ENCODE measurements at places on chromosomes 11 and 22. TPM values are rescaled to one million over a fixed set of nuclear protein-coding genes. Genes with fewer than 3 reads are reported as not detected.

GRCh38 chr11:22566293-22566692, 59.3 kb downstream of the FANCF start:
- no peak overlapping the region for H3K4me3 ChIP-seq
- DNase-seq: no peak
- peaks cover 16% of the 10 kb centered on the region for H3K27me3 ChIP-seq
- no peaks in the 10 kb centered on the region for H3K4me1 ChIP-seq
- H3K27ac ChIP-seq: no peak overlapping the region

DNA sequence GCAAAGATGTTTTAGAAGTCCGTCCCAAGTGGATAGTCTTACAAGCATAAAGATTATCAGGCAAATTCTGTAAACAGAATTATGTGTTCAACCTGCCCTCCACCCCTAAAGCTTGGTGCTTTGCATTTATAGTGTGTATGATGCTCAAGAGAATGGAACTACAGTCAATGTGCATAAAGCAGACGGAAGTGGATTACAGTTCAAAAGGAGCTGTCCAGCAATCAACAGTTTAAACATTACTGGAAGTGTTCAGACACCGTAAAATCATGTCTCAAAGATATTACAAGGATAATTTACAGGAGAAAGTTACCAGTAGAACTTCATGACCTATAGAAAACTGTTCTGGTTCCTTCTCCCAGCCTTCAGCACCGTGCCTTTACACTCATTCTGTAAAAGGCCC, 1.0 kb downstream of the RIC3 start:
- peaks cover 34% of the 10 kb centered on the region for H3K27me3 ChIP-seq
- peaks cover 4% of the 10 kb centered on the region for H3K36me3 ChIP-seq
- no peak for DNase-seq
- peaks cover 23% of the 10 kb centered on the region for H3K4me1 ChIP-seq

DNA sequence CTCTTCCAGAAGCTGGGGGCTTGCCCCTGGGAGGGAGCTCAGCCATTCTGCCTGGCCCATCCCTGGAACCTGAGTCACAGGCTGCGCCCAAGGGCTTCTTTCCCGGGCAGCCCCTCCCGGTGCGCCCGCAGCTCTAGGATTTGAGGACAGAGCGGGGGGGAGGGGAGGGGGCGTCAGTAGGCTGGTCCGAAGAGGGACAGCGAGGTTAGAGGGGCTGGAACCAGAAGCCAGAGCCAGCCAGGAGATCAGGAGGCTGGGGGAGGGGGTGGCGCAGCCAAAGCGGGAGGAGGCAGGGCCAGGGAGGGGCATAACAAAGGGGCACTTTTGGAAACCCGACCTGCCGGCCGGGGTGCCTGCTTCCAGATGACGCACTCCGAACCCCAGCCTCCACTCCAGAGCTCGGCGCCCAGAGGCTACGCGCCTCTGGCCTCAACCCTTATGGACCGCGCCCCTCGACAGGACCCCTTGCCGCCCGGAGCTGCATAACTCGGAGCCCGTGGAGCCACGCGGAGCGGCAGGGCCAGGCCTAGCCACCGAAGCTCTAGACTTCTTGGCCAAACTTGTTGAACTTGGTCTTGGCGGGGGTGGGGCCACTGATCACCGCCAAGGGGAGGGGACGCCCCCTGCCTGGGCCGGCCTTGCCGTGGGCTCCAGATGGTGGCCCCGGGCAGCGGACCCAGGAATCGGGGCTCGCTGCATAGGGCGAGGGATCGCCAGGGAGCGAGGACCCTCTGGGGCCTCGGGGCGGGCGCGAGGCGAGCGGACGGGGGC, 744 bp downstream of the PACSIN3 start:
- no peaks in the 10 kb centered on the region for H3K36me3 ChIP-seq
- peaks cover 10% of the 10 kb centered on the region for H3K4me1 ChIP-seq
- peak overlapping the region; percentile 70 for H3K4me3 ChIP-seq
- peak; percentile 17 for DNase-seq
- H3K27ac ChIP-seq: no peak overlapping the region

DNA sequence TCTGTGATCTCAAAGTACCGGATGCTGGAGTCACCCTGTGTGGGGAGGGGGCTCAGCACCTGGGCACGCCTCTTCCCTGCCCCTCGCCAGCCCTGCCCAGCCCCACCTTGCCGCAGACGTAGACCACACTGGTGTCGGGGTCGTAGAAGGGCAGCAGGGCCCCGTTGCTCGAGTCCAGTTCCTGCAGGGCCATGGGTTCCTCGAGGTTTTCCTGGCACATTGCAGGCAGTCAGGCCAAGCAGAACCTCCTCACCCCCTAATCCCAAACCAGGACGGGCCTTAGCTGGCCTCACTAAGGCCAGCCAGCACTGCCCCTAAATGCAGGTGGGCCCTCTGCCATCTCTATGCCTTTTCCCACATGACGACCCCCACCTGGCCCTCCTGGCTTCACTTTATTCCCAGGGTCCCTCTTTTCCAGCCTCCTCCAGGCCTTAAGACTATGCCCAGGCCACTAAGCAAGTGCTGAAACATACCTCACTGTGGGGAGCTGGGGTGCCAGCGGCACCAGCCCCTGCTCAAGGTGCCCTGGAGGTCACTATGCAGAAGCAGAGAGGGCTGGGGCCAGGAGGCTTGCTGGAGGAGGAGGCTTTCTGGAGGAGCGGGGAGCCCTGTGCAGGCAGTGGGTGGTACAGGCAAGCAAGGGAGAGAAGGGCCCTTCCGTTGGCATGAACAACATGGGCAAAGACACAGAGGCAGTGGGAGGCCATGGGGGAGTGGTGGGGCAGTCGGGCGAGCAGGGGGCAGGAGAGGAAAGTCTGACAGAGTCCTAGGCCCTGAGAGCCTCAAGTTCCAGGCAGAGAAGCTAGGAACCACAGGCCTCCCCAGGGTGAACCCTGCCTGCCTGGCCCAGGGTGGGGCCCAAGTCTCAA, 2.8 kb downstream of the CORO1B start:
- H3K27me3 ChIP-seq: no peaks in the 10 kb centered on the region
- H3K4me3 ChIP-seq: peak overlapping the region; percentile 97
- H3K27ac ChIP-seq: peak overlapping the region; percentile 92

GRCh38 chr11:2260491-2261364, 9.7 kb downstream of the ASCL2 start:
- H3K4me3 ChIP-seq: no peak overlapping the region
- peaks cover 8% of the 10 kb centered on the region for H3K4me1 ChIP-seq
- no peak overlapping the region for H3K27ac ChIP-seq
- DNase-seq: no peak
- no peaks in the 10 kb centered on the region for H3K36me3 ChIP-seq
- H3K27me3 ChIP-seq: no peaks in the 10 kb centered on the region

DNA sequence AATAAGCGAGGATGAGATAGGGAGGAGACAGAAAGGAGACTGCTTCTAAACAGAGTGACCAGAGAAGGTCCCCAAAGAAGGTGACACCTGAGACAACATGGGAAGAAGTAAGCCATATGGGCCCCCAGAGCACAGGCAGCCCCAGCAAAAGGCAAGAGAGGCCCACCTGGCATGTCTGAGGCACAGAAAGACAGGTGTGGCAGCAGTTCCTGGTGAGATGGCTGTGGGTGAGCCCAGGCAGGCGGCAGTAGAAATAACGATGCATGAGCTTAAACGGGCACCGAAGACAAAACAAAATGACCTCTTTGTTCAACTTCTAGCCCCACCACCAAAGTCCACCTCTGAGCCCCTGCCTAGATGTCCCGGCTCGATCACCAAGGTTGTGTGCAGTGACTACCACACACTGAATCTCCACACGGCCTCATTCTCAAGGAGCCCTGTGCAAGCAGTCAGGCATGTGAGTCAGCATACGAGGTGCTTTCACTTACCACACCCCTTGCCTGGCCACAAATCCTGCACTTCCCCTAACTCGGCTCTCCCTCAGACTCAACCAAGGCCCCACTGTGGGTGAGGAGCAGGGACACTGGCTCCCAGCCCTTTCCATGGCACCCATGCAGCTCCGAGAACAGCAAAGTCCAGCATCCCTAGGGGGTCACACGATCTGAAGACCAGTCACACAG, 77.6 kb downstream of the PACSIN2 start:
- H3K4me3 ChIP-seq: no peak overlapping the region
- no peaks in the 10 kb centered on the region for H3K36me3 ChIP-seq
- H3K4me1 ChIP-seq: peaks cover 57% of the 10 kb centered on the region

GRCh38 chr11:9716275-9717039, 52.6 kb downstream of the SWAP70 start:
- H3K4me3 ChIP-seq: peak overlapping the region; percentile 38
- H3K4me1 ChIP-seq: peaks cover 26% of the 10 kb centered on the region
- DNase-seq: no peak
- H3K36me3 ChIP-seq: peaks cover 18% of the 10 kb centered on the region

- peak overlapping the region; percentile 77 for H3K4me3 ChIP-seq
- DNase-seq: no peak
- H3K4me1 ChIP-seq: peaks cover 46% of the 10 kb centered on the region
- H3K27me3 ChIP-seq: no peaks in the 10 kb centered on the region
Observed at GRCh38 chr22:17106161-17106784, 14.9 kb downstream of the TMEM121B start.

- DNase-seq: no peak
- H3K36me3 ChIP-seq: no peaks in the 10 kb centered on the region
- no peak overlapping the region for H3K27ac ChIP-seq
- no peaks in the 10 kb centered on the region for H3K4me1 ChIP-seq
- H3K4me3 ChIP-seq: no peak overlapping the region
Observed at GRCh38 chr11:66918741-66919140, 39.4 kb downstream of the PC start.

- no peak for DNase-seq
- peaks cover 7% of the 10 kb centered on the region for H3K36me3 ChIP-seq
- peaks cover 4% of the 10 kb centered on the region for H3K4me1 ChIP-seq
- no peak overlapping the region for H3K4me3 ChIP-seq
Observed at GRCh38 chr11:645536-645935, 8.5 kb downstream of the DRD4 start.

The SYNGR1 gene
- 5.3 TPM for total RNA-seq

The TRIM34 gene
- total RNA-seq: 9.0 TPM

The HOATZ gene
- total RNA-seq: not detected

The GRIK4 gene
- total RNA-seq: not detected

The L3MBTL2 gene
- total RNA-seq: 25.6 TPM

Measured in activated T-cell treated with anti-CD3 and anti-CD28 coated beads, Interleukin-2, amount 50 U/mL, for 72 hours (primary cell).